Stimulated activated CD8-positive, alpha-beta memory T cell treated with anti-CD3 and anti-CD28 coated beads, Interleukin-12 subunit alpha, Interleukin-12 subunit beta, amount 100 ng/mL, for 4 hours (primary cell): ENCODE measurements at places on chromosomes 12 and 14.

DNA sequence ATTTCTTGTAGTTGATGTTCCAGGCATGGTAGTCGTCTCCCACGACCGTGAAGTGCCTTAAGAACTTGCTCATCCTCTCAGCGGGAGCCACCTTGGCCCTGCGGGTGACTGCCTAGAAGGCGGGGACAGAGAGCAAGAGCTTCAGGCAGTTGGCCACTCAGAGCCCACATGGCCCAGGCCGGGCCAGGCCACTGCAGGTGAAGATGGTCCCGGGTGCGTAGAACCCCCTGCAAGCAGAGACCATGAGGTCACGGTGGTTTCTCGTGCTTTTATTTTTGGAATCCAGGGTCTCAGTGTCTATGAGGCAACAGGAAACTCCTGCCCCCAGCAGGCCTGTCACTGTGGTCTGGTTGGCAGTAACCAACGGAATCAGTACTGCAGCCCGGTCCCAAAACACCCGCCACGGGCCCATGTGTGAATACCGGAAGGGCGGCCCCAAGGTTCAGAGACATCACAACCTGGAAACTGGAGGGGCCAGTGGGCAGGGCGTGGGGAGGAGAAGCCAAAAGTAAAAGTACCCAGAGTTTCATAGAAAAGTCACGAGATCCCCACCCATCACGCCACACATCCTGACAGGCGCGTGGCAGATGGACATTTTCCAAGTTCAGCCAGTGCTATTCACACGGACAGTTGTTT is 27.5 kb downstream of the HVCN1 start:
- peak; percentile 48 for DNase-seq

DNA sequence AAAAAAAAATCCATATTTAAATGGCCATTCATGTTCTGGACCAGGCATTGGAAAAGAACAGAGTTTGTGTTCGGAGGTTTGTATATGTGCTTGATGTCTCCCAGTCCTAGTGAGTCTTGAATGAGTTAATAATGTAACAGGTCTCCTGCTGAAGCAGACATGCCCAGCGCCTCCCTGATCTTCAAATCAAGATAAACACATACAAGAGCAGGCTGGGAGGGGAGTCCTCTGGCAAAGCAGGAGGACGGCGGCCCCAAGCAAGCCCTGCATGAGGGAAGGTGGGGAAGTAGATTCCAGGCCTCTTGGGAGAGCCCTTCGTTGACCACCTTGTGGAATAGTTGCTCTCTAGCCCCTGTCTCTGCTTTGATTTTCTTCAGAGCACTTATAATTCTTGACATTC is 156.3 kb downstream of the ZFP36L1 start:
- no peak for DNase-seq

DNA sequence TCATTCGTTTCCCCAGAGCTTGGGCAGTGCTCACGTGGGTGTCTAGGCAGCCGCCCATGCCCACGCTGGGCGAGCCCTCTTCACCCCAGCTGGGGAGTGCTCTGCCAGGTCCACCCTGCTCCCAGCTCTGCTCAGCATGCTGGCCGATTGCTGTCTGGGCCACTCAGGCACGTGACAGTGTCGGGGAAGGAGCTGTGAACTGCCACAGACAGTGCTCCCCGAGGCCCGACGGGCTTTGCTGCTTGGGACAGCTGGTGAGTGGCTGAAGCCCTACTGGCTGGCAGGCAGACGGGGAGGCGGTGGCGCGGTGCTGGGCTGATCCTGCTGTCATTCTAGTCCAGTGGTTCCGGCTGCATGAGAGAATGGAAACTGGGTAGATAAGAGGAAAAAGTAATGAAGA is 15.8 kb downstream of the NOC4L start:
- DNase-seq, result no peak

GRCh38 chr12:50087151-50087550 is 2.0 kb downstream of the SMARCD1 start:
- no peak for DNase-seq

- DNase-seq, result no peak
Measured at GRCh38 chr12:97142737-97143410, 235.8 kb downstream of the NEDD1 start.

- no peak for DNase-seq
Measured at GRCh38 chr12:7265251-7265650, 38.6 kb upstream of the ACSM4 start.

- no peak for DNase-seq
Measured at GRCh38 chr12:71155225-71155624, 2.6 kb downstream of the TSPAN8 start.

GRCh38 chr14:23063601-23064000 is 6.3 kb upstream of the CDH24 start:
- no peak for DNase-seq

- no peak for DNase-seq
Measured at GRCh38 chr14:51298895-51299294, 58.8 kb downstream of the TMX1 start.

DNA sequence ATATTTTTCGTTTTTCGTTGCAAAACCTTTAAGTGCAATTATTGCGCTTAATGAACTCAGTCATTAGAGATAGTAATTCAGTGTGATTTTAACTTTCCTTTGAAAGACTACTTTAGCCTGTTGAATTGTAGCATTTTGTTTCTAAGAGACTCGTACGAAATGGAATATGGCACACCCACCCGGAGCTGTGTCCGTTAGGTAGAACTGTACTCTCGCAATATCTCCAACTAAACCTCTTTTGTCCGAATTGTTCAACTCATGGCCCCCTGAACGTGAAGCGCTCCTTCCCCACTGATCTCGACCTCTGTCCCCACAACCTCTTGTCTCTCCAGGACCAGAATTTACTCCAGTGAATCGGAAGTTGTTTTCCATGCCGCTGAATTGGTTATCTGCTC is 800 bp downstream of the PCNX4 start:
- DNase-seq, result no peak

DNA sequence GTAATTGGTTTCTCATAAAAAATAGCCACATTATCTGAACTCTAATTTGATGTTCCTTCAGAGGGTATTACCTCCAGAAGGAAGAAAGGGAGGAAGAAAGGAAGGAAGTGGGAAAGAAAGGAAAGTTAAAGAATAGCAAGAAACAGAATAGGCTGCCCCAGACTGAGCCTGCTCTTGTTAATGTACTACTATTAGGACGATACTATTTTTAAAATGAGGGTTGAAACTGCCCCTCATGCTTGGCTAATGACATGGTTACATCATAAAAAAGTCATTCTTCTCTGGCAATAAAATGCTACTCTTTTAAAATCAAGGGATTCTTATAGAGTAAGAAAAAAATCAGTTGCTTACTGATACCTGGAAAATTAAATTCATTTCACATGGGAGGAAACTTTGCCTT is 253.0 kb downstream of the KTN1 start:
- DNase-seq, result no peak

DNA sequence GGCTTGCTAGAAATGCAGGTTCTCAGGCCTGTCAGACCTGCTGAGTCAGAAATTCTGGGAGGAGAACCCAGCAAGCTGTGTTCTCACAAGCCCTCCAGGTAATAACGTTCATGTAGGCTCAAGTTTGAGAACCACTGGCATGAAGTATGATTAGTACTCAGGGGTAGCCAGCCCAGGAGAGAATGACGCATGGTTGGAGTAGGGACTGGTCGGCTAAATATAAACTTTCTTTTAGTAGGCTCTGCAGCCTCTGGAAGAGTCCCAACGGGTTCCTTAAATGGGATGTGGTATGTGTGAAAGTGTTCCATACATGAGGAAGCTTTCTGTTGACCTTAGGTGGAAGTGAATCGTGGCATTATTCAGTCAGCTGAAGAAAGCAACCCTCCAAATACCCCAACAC is 209.3 kb downstream of the SLC41A2 start:
- no peak for DNase-seq

- DNase-seq, result no peak
Measured at GRCh38 chr12:58026426-58026825, 85.1 kb downstream of the ATP23 start.

DNA sequence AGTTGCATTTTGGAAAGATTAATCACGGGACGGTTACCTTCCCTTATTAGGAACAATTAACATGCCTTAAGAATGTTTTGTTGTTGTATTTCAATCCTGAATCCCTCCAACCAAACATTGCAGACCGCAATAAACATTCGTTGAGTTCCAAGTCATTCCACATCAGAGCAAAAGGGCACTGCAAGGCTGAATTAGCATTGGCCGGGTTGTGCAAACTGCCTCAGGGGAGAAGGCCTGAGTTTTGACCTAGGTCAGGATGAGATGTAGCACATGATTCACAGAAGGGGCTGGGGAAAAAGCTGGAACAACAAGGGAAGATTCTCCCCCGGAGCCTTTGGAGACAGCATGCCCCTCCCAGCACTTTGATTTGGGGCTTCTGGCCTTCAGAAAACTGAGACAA is 82.1 kb upstream of the BDKRB2 start:
- DNase-seq, result no peak

DNA sequence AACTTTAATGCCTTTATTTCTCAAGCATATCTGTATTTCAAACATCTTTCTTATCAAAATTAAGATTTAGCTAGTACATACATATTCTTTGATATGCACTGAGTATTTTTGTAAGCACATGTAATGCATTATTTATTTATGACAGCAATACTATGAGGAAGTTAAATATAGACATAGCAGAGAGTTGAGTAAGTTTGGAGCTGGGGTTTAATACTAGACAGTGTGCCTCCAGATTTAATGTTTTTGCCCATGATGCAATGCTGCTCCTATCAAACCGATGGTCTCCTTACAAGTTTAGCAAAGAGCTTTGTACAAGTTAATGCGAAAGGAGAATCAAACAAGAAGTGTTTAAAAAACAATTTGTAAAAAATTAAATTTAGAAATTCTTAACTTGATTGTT is 826.6 kb upstream of the MGAT4C start:
- no peak for DNase-seq

DNA sequence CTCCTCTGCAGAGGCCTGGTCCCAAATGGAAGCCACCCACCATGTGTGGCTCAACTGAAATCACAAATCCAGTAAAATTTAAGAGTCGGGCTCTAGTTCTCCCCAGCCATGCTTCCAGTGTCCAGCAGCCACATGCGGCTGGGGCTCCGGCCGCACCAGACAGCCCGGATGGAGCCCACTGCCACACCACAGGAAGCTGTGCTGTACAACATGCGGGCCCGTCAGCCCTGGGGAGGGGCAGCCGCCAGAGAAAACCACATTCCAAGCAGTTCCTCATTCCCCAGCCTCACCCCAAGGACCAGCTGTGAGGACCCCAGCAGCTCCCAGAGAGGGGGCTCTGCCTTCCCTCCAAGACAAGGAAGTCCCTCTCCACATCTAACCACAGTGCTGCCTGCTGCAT is 135.0 kb downstream of the NCOR2 start:
- DNase-seq, result no peak

- DNase-seq, result no peak
Measured at GRCh38 chr12:17661250-17661649, 428.7 kb downstream of the RERGL start.

DNA sequence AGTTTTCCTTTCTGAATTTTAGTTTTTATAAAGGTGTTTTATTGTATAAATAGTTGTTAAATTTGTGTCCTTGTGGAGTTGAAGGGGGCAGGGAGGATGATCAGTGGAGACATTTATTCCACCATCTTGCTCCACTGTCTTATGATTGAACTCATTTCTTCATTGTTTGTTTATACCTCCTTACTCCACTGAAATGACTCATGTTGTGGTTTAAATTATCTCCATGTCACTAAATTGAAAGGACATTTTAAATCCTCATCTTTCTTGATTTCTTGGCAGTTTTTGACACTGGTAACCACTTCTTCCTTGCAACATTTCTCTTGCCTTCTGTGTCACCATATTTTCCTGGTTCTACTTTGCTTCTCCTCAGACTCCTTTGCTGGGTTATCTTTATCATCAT is 23.6 kb upstream of the FERMT2 start:
- no peak for DNase-seq

- no peak for DNase-seq
Measured at GRCh38 chr12:50647479-50647878, 116.4 kb upstream of the ATF1 start.

GRCh38 chr12:69517406-69517805 is 47.2 kb downstream of the FRS2 start:
- DNase-seq, result no peak

GRCh38 chr12:11839091-11839641 is 189.7 kb downstream of the ETV6 start:
- no peak for DNase-seq

DNA sequence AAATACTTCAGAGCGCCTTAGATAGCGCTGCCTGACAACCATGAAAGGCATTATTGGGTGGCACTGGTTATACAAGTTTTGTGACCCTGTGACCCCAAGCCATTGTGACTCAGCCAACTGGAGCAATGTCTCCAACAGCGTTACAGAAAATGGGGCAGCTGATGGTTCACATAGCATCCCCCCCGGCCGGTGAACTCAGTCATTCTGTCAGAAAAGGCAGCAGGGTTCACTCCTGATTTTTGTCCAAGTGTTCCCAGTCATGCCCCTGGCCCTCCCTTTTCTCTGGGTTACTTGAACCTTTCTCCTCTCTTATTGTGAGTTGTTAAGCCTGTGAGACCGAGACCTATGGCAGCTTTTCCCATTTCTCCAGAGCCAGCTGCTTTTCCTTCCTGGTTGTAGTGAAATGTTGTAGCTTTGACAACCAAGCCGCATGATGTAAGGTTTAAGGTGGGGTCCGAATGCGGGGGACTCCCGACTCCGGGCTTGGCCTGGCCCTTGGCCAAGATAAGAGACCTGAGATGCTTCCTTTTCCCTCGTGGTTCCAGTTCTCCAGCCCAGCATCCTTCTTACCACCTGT is 22.0 kb downstream of the CD9 start:
- DNase-seq, result no peak

- DNase-seq, result no peak
Measured at GRCh38 chr12:28237423-28237822, 47.2 kb downstream of the CCDC91 start.

DNA sequence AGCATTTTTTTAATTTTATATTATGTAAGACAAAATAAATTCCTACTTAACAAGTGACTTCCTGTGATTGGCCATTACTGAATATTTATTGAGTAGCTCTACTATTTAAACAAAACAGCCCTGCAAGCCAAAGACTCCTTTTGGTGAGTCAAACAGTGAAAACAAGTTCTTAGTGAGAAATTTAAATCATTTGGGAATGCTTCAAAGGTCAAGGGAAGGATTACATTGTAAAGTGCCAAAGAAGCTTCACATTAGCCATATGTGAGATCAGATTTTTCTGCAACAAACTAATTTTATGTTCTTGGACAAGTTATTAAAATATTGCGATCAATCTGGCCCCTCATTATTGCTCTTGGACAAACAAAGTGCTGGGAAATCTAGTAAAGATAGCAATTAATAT is 795.4 kb upstream of the MGAT4C start:
- no peak for DNase-seq

GRCh38 chr12:6466184-6466573 is 4.3 kb downstream of the VAMP1 start:
- DNase-seq, result no peak

DNA sequence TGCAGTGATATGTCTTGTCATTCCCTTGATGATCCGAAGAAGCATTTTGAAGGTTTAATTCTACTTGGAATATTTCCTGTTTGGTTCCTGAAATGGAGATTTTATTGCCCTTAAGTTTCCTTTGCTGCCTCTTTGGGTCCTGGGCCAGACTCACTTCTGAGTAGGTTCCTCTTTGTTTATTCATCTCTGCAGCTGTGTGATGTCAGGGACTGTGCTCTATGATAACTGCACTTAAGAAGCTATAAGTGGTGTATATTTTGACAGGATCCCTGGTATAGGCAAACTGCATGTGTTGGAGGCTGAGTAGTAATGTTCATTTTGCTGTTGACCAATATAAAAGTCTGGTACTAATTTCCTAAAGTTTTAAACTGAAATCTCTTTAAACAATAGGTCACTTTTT is at the start of gene KLRC4:
KLRC4 (minus strand) TSS at position 366 of the 400 bp plus-strand sequence; CDS start at position 184, 182 bp downstream.
- no peak for DNase-seq

- no peak for DNase-seq
Measured at GRCh38 chr12:11746940-11747716, 97.7 kb downstream of the ETV6 start.

GRCh38 chr12:32261638-32262037 is 137.7 kb upstream of the FGD4 start:
- DNase-seq, result no peak
